ENCODE measurements at places on chromosomes 3 and 15. TPM values are rescaled to one million over a fixed set of nuclear protein-coding genes. Genes with fewer than 3 reads are reported as not detected.

The CASR gene
- not detected for total RNA-seq

The ENTPD3 gene
- not detected for total RNA-seq

The PLAAT1 gene
- not detected for total RNA-seq

The DUOXA2 gene
- not detected for total RNA-seq

The SEMA3G gene
- 0.07 TPM for total RNA-seq

The RAD18 gene
- 15.6 TPM for total RNA-seq

The FANCD2OS gene
- not detected for total RNA-seq

The DGKG gene
- 12.1 TPM for total RNA-seq

The CX3CR1 gene
- total RNA-seq, result not detected

The PLA2G4D gene
- total RNA-seq, result not detected

The FSD2 gene
- not detected for total RNA-seq

The UNC13C gene
- total RNA-seq, result not detected

The CPN2 gene
- not detected for total RNA-seq

The CHST2 gene
- total RNA-seq, result 0.81 TPM

The TP63 gene
- total RNA-seq, result 0.70 TPM

The IRAK2 gene
- total RNA-seq, result 32.0 TPM

The HYKK gene
- total RNA-seq, result 6.7 TPM

The KLHL40 gene
- not detected for total RNA-seq

The TMEM266 gene
- not detected for total RNA-seq

The TIMMDC1 gene
- total RNA-seq, result 77.5 TPM

The GYG1 gene
- 27.5 TPM for total RNA-seq

The SLC9A9 gene
- total RNA-seq, result not detected

The GOLGA6A gene
- 0.08 TPM for total RNA-seq

The CLCN2 gene
- 5.4 TPM for total RNA-seq

The EXD1 gene
- total RNA-seq, result not detected

The PLS1 gene
- total RNA-seq, result 13.7 TPM

The MNS1 gene
- total RNA-seq, result 2.1 TPM

The GOLGA8T gene
- total RNA-seq, result 1.3 TPM

The GOLGA8O gene
- 0.13 TPM for total RNA-seq

The ARPP21 gene
- total RNA-seq, result not detected

The CP gene
- 5.3 TPM for total RNA-seq

The NPRL2 gene
- 13.8 TPM for total RNA-seq

The CMTM8 gene
- 6.4 TPM for total RNA-seq

The ULK3 gene
- 32.2 TPM for total RNA-seq

The SERINC4 gene
- total RNA-seq, result 0.10 TPM

The RTP4 gene
- not detected for total RNA-seq
